Omental fat pad (tissue), 4 donors: ENCODE measurements at places on chromosomes 7 and 10.

GRCh38 chr10:117133273-117134055 lies 4.6 kb downstream of the VAX1 start:
- no peak for DNase-seq

- no peak for DNase-seq
Measured at GRCh38 chr7:48046458-48046857, 11.1 kb downstream of the C7orf57 start.

GRCh38 chr10:78166261-78166660 lies 132.6 kb downstream of the RPS24 start:
- no peak for DNase-seq

DNA sequence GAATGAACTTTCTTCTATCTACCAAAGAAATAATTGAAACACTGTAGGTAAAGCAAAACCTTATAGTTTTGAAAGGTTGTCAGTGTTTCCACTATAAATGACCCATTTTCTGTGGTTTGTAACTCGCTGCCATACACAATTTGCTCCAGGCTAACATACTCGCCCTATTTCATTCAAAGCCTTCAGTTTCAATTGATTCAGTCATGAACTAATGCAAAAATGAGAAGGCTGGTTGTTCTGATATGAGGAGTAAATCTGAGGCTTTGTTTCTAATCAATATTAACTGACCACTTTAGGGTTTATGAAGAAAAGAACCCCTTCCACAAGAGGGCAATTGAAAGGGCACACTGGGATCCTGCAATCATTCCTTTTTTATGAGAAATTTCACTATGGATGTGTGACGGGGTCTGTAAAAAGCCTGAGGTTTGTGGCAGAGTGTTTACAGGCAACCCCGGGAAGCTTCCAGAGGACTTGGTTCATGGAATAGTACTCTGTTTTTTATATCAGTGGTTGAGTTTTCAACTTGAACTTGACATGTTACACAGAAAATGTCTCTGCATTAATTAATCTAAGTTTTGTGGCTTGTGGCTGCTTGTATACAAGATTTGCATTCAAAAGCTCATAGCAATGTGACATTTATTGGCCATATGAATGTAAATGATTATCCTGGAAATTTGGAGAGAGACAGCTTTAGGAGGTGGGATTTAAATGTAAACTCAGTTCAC lies 133.2 kb downstream of the NRP1 start:
- no peak for DNase-seq

DNA sequence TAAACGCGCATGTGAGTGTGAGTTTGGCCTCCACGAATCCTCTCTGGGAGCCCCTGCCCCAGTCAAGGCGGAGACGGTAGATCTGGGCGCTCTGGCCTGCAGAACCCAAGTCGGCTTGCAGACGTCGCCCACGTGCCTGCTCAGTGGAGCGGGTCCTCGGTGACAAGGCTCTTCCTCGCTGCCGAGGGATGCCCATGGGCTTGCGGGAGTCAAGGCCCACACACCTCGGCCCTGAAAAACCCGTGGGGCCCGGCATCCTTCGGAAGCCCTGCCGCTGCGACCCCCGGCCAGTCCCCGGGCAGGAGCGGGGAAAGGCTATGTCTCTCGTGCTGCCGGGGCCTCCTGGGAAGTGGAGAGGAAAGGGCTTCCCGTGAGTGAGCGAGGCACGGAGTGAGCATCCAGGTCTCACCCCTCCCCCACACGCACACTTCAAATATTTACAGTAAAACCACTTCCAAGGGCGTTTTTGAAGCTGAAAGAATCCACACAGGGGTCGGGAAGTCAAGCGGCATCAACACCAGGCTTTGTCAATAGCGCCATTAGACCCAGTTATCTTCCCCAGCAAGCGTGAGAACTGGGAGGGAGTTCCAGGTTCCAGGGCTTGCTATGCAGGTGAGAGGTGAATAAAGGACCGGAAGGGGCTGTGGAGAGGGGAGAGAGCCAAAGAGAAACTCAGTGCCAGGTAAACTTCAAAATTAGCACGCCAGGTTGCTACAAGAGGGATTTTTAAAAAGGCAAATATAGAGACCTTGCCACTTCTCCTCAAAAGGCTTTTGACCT lies 1.1 kb upstream of the MNX1 start:
- no peak for DNase-seq

- DNase-seq, result no peak
Measured at GRCh38 chr7:2807460-2807844, 36.7 kb downstream of the GNA12 start.

- no peak for DNase-seq
Measured at GRCh38 chr7:5594616-5595544, 171.2 kb upstream of the TNRC18 start.

- DNase-seq, result no peak
Measured at GRCh38 chr10:3108575-3109105, 41.3 kb downstream of the PFKP start.

- no peak for DNase-seq
Measured at GRCh38 chr10:15715619-15716227, 4.0 kb downstream of the ITGA8 start.

- no peak for DNase-seq
Measured at GRCh38 chr10:129642427-129642826, 175.4 kb downstream of the MGMT start.

DNA sequence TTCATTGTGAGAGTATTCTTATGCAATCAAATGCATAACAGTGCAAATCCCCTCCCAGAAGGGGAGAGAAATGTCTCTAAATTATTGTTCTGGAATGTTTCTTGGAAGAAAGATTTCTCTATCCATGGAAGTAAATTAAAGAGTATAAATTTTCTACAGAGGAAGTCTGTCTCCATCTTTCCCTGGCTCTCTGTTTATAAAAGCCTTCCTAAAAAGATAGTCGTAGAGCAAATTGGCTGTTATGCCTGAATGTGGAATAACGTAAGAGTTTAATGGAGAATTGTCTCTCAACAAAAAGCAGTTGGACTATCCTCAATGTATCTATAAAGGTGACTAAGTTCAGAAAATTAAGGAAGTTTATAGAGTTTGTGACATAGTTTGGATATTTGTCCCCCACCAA lies 76.3 kb downstream of the GNAT3 start:
- DNase-seq, result no peak

- no peak for DNase-seq
Measured at GRCh38 chr10:23171232-23171876, 20.8 kb upstream of the PTF1A start.

GRCh38 chr7:47581804-47582763 lies at the start of gene TNS3:
Gene TNS3 (minus strand): TSS chr7:47582111. CDS start chr7:47439636, 142,475 bp downstream.
- DNase-seq, result no peak

DNA sequence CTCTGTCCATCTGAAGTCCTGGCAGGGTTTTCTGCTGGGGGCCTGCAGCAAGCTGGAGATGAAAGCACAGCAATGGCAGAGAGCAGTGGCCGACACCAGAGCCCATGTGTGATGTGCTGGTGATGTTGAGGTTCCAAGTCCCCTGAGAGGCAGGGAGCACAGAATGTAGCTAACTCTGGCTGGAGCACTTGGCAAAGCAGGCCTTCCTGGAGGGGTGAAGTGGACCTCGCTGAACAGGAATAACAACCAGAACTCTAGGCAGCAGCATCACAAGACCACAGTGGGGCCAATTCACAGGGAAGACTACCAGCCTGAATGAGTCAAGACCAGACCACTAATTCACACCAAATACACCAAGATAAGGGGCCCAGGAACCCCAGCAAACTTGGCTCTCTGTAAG lies 22.8 kb upstream of the MSMB start:
- DNase-seq, result no peak
